ENCODE measurements at places on chromosomes 1 and 21. TPM values are rescaled to one million over a fixed set of nuclear protein-coding genes. Genes with fewer than 3 reads are reported as not detected.

GRCh38 chr1:198575798-198576641, 35.5 kb upstream of the ATP6V1G3 start:
- H3K4me1 ChIP-seq, result no peaks in the 10 kb centered on the region
- H3K4me3 ChIP-seq, result no peak overlapping the region
- H3K36me3 ChIP-seq, result no peaks in the 10 kb centered on the region
- no peaks in the 10 kb centered on the region for H3K27me3 ChIP-seq

The ARHGEF16 gene
- 121 TPM for polyA plus RNA-seq

DNA sequence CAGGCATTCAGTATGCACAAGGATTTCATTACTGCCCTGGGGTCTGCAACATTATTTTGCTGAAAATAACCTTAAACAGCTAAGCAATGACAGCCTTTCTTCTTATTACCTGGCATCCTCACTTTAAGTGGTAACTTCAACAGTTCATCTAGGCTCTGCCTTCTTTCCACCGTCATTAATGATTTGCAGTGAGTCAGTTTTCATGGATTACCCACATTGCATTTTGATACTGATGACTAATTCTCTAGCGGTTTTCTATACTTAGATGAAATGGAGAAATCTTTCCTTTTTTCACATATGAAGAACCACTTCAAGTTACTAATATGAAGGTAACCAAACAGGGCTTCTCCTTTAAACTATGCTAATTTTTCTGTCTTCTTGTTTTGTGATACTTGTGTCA, 226.9 kb upstream of the TMPRSS15 start:
- no peaks in the 10 kb centered on the region for H3K4me1 ChIP-seq
- H3K27ac ChIP-seq, result no peak overlapping the region
- DNase-seq, result no peak

GRCh38 chr1:160607011-160607671, 27.8 kb upstream of the CD84 start:
- H3K36me3 ChIP-seq, result no peaks in the 10 kb centered on the region
- no peak overlapping the region for H3K4me3 ChIP-seq
- no peaks in the 10 kb centered on the region for H3K27me3 ChIP-seq
- peaks cover 2% of the 10 kb centered on the region for H3K4me1 ChIP-seq
- H3K27ac ChIP-seq, result peak overlapping the region; percentile 55

The ASCL5 gene
- 0.15 TPM for polyA plus RNA-seq

The AMY2A gene
- polyA plus RNA-seq, result 1.6 TPM

The SYTL1 gene
- 2.5 TPM for polyA plus RNA-seq

GRCh38 chr1:40315795-40316594, 1.1 kb downstream of the COL9A2 start:
- peaks cover 49% of the 10 kb centered on the region for H3K27me3 ChIP-seq
- no peak overlapping the region for H3K4me3 ChIP-seq
- H3K4me1 ChIP-seq, result peaks cover 3% of the 10 kb centered on the region

DNA sequence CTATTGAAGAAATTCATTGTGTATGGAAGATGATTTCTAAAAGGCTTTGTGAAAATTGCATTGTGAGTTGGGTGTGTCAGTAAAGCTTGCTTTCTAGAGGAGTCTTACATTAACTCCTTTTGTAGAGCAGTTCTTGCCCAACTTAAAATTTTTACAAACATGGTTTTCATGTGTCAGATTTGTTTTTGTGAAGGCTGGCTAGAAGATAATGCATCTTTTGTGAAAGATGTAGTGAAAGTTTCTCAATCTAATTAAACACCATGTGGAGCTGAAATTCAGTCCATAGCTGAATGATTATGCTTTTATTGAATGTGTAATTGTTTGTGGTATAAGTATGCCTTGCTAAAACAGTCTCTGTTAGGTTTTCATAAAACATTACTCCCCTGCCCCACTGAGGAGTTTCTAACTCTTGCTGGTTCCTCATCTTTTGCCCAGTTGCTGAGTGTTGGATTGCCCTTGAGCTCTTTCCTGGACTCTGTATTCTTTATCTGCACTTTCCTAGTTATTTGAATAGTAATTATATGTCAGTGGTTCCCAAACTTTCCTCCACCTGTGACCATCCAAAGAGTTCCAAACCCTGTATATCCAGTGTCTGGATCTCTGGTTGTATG, 38.0 kb downstream of the KCTD3 start:
- no peaks in the 10 kb centered on the region for H3K36me3 ChIP-seq
- H3K27ac ChIP-seq, result no peak overlapping the region
- no peaks in the 10 kb centered on the region for H3K4me1 ChIP-seq
- no peaks in the 10 kb centered on the region for H3K27me3 ChIP-seq

All from small intestine (tissue), 16 donors.